Amygdala (tissue), 56 donors: ENCODE measurements at places on chromosomes 4 and X.
A peak's percentile ranks its signal among the peaks of the same experiment; 100 is the strongest.

- no peak for DNase-seq
Measured at GRCh38 chr4:93334003-93334402, 494.6 kb upstream of the ATOH1 start.

DNA sequence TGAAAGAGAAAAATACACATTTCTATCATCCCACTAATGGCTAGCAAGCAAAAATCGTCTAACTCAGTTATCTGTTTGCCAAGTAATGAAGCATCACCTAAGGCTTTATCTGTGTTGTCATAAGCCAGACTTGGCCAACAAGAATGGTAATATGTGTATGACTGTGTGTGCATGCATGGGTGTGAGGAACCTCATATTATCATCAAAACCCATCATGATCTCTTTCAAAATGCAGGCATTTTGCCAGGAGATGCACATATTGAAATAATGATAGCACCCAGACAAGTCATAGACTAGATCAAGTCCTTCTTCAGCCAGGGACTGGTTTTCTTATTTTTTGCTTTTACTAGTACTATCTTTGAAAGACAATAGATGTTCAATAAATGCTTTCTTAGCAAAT lies 172.5 kb upstream of the FMR1 start:
- DNase-seq, result no peak

DNA sequence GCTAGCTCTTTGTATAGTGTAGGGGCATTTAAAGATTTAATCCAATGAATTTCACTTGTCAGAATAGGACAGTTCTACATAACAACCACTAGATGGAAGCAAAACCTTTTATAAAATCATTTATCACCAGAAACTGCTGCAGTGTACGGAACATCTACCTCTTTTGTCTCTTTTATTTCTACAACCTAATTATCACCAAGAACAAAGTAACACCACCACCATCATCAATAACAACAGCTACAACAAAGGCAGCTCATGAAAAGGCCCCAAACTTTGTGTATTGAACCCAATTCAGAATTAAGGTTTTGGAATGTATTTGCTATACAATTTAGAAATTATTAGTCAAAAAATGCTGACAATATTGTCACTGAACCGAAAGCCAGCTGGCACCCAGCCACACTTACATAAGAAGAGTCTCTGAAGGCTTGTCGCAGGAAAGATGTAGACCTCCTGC lies 260.9 kb upstream of the RPS6KA3 start:
- no peak for DNase-seq

DNA sequence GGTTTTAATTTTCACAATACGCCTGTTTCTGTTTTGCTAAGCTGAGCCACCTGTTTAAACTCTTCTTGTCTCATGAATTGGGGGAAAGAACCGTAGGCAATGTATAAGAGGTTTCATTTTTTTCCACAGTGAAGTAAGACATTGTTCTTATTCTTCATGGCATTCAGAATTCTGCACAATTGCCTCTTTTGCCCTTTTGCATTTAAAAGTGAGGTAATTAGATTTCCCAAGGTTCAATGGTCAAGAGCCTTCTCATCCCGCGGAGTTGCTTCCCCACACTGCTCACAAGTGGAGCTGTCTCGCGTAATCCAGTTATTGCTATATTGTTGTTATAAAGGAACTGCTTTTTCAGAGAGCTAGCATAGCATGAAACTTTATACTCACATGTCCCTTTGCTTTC lies 90.9 kb upstream of the SPRY1 start:
- no peak for DNase-seq

GRCh38 chr4:112916868-112917267 lies 132.6 kb upstream of the ANK2 start:
- no peak for DNase-seq

- no peak for DNase-seq
Measured at GRCh38 chr4:41506130-41506529, 31.8 kb upstream of the LIMCH1 start.

DNA sequence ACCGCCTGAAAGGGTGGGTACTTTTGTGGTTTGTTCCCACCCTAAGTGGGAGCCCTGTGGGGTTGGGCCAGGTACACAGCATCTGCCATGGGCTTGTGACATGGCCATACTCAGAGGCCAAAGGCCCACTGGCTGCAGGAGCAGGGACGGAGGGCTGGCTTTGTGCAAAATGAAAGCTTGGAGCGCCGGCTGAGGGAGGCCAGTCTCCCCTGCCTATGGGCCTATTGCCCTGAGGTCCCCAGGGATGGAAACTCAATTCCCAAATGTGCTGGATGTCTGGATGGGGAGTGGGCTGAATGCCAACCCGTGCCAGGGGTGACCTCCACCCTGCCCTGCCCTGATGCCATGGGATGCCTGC lies 10.8 kb downstream of the ADRA2C start:
- no peak for DNase-seq

DNA sequence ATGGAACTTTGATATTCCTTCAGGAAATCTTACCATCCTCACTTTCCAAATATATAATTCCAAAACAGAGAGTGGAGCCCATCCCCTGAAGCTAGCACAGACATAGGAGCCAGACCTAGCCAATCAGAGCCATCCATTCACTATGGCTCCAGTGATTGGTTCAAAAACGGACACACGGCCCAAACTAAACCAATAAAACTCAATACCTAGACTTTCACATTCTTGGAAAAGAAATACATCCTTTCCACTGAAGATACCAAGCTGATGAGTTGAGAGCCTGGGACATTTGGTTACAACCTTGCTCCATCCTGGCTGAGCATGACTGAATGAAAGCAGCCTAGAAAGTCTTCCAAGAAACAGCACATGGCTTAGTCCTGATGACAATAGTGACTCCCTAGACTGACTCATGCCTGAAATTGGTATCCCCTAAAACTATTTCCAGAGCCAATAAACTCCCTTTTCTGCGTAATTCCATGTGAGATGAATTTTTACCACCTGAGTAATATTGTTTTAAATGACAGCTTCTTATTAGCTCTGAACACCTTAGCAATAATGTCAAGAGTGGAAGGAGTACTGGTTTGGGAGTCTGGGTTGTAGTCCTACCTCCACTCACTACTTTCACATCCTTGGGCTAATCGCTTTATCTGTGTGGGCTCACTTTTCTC lies 189.6 kb upstream of the LNX1 start:
- DNase-seq, result no peak

DNA sequence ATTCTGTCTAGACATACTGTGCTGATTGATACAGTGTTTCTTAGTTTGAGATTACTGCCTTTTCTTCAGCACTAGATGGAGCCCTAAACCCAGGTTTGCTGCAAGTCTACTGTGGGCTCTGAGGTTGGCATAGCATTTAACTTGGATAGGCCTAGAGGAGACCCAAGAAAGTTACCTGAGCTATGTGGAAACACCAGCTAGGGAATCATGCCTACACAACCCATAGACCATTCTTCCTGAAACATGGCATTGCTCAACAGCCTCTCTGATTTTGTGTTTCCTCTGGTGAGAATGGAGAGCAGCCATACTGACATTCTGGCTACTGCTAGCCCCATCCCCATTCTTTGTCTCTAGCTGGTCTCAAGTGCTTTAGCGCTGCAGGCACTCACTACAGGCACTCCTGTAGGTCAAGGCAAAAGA lies 287.7 kb upstream of the PCDH18 start:
- no peak for DNase-seq

DNA sequence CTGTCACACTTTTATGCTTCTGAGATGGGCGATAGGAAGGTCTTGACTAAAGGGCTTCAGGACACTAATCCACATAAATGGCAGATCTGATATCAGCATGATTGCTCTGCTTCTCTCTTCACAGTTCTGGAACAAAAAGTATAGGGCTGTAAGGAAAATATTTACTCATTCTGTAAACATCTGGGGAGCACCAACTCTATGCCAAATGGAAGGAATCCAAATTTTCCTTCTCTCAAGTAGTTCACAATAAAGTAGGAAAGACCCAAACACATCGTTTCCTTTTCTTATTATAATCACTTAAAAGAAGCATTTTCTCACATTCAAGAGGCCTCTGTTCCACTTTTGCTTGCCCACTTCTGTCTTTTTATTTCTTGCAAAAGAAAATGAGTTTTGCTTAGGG lies 45.9 kb upstream of the F9 start:
- DNase-seq, result no peak

GRCh38 chr4:149951152-149951900 lies 126.9 kb upstream of the DCLK2 start:
- no peak for DNase-seq

- DNase-seq, result no peak
Measured at GRCh38 chrX:69303231-69303630, 138.0 kb upstream of the PJA1 start.

DNA sequence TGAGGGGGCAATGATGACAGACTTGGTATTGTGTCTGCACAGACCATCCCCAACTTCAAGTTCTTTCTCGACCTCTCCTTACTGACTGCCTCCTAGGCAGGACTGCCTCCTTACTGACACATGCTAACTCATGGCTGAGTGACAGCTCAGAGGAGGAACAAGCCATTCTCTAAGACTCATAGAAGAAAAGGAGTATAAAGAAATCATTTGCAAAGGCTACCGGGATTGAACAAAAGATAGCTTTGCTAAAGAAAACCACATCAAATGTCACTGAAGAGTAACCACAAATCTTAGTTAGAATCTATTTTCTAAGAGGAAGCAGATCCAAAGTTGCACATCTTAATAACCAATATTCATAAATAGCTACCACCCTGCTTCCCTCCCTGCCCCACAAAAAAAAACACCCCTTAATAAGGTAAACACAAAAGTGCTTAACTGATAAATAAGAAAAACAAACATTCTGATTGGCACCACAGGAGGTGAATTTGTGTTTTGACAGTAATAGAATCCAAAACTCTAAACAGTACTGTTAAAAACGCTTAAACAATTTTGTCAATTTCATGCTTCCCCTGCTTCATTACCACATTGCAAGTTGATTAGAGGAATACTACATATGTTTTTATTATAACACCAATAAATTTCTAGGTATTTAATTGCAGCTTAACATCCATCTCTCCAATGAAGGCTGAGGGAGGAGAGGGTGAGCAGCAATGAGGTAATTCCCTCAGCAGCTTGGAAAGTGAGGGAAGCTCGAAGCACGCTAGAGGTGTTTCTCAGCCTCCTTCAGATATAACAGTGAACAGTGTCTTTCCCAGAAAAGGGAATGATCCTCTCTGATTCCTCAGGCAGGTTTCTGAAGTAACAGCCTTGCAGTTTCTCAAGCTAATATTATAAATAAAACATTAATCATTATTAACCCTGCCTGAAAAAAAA lies 160.0 kb downstream of the HNRNPD start:
- no peak for DNase-seq

DNA sequence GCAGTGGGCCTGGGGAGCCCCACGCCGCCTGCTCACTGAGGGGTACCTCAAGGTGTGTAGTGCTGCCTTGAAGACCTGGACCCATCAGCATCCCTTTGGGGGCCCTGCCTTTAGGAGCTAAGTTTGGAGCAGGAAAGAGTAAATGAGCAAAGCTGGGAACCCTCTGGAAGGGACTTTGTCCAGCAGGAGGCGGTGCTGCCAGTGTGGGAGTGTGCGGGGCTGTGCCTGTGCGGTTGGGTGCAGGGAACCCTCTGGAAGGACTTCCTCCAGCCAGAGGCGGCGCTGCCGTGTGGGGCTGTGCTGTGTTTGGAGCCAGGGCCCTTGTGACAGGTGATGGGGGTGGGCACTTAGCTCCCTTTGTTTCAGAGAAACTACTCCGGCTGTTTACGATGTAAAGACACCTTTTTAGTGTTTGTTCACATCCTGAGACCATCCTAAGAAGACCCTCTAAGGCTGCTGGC lies 25.8 kb downstream of the RGS12 start:
- DNase-seq, result no peak

- DNase-seq, result no peak
Measured at GRCh38 chrX:129511689-129512088, 11.6 kb downstream of the SMARCA1 start.

DNA sequence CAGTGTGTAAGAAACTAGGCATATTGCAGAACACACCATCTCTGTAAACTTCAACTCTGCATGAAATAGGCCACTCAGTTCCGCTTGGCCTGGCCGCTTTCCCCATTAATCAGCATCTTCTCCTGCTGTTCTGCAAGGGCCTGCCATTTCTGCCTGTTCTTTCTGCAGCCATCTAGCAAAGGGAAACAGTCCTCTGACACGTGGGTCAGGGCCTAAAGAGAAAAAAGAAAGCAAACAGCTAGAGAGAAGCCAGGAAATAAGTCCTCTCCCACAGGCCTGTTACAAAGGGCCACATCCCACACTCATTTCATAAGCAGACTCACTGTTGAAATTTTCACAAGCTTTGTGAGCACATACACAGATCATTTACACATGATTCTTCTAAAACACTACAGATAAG lies 130.1 kb downstream of the PDE5A start:
- peak; percentile 15 for DNase-seq

GRCh38 chr4:60089546-60090273 lies 1110.4 kb upstream of the ADGRL3 start:
- no peak for DNase-seq

DNA sequence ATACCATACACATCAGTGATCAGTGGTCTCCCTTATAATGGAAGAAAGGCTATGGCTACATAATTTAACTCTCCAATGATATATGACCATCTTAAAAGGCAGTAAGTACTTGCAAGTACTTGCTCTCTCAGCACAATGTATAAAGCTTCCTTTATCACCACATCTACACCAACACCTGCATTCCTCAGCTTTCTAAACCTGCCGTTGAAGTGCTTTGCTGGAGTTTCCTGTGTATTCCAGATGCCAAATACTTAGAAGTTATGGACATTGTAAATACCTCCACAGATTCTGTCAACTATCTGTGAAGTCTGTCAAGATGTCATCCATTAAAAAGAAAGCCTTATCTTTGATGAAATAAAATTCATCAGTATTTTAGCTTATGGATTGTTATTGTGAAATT lies 335.0 kb upstream of the GALNTL6 start:
- DNase-seq, result no peak

- DNase-seq, result no peak
Measured at GRCh38 chr4:35105486-35105885, 1138.8 kb downstream of the ARAP2 start.

GRCh38 chrX:56385336-56385735 lies 153.2 kb downstream of the KLF8 start:
- no peak for DNase-seq
